Activated naive CD4-positive, alpha-beta T cell treated with anti-CD3 and anti-CD28 coated beads for 36 hours (primary cell): ENCODE measurements at places on chromosomes 7 and 10.

DNA sequence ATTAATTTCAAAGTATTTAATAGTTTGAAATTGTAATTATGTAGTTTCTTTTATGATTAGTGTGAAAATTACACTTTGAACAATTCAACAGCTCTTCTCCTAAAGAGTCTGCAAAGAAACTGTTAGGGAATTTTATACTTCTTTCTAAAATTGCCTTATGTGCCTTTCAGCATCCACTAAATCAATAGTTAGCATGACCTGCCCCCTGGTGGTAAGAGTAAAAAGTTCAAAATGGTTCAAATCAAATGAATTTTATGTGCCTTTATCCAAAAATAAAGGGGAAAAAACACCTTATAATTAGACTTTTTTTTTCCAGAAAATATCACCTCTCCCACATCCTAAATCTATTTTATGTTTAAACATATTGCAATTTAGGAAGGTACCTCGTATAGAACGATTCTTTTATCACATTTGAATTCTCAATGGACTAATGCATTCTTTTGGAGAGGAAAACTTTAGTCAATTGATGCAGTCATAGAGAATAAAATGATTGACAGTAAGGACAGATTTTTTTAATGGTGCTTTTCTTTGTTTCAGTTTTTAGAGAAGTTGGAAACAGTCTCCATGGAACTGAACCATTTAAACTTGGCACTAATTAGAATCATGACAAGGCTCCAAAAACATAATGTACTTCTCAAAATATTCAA lies 163.7 kb downstream of the SEMA3D start:
- DNase-seq, result peak; percentile 29

DNA sequence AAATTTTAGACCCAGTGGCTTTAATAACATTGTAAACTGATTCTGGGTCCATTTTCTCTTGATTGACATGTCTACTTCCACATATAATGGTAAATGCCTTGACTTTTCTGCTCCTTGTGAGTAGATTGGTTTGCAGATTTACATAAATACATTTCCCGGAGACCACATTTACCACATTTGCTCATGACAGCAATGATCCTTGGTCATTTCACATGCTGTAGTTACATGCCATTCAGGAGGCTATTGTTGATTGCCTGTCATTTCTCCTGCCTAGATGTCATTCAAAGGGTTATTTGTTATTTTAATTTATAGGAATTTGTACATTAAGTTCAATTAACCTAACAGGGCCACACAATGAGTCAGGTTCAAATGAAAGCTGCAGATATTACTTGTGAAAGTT lies 280.5 kb downstream of the CNTNAP2 start:
- DNase-seq, result no peak

DNA sequence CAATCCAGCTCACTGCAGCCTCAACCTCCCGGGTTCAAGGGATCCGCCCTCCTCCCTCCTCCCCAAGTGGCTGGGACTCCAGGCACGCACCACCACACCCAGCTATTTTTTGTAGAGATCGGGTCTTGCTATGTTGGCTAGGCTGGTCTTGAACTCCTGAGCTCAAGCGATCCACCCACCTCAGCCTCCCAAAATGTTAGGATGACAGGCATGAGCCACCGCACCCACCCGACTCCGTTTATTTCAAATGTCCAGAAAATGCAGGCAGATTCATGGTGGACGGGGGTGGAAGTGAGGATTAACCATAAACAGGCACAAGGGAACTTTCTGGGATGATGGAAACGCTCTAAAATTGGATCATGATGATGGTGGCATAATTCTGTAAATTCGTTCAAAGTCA lies 84.5 kb upstream of the DNAAF5 start:
- DNase-seq, result no peak

GRCh38 chr7:114109304-114109703 lies 190.5 kb upstream of the PPP1R3A start:
- no peak for DNase-seq

- DNase-seq, result no peak
Measured at GRCh38 chr10:636769-637168, 52.7 kb downstream of the DIP2C start.

DNA sequence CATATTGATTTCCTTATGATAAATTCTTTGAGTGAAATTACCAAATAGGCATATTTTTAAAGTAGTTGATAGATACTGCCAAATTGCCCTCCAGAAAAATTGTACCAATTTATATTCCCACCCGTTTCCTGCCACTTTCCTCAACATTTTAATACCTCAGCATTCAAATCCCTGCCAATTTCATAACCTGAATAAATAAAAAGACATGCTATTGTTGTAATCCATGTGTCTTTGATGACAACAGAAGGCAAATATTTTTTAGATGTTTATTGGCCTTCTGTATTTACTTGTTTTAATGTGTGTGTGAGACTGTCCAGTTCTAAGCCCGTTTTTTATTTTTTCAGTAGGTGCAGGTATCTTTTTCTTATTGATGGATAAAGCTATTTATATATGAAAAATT lies 71.7 kb downstream of the TEX36 start:
- DNase-seq, result no peak

- no peak for DNase-seq
Measured at GRCh38 chr7:141409801-141410329, 141.3 kb upstream of the AGK start.
